ENCODE measurements at places on chromosomes 12 and 14.

DNA sequence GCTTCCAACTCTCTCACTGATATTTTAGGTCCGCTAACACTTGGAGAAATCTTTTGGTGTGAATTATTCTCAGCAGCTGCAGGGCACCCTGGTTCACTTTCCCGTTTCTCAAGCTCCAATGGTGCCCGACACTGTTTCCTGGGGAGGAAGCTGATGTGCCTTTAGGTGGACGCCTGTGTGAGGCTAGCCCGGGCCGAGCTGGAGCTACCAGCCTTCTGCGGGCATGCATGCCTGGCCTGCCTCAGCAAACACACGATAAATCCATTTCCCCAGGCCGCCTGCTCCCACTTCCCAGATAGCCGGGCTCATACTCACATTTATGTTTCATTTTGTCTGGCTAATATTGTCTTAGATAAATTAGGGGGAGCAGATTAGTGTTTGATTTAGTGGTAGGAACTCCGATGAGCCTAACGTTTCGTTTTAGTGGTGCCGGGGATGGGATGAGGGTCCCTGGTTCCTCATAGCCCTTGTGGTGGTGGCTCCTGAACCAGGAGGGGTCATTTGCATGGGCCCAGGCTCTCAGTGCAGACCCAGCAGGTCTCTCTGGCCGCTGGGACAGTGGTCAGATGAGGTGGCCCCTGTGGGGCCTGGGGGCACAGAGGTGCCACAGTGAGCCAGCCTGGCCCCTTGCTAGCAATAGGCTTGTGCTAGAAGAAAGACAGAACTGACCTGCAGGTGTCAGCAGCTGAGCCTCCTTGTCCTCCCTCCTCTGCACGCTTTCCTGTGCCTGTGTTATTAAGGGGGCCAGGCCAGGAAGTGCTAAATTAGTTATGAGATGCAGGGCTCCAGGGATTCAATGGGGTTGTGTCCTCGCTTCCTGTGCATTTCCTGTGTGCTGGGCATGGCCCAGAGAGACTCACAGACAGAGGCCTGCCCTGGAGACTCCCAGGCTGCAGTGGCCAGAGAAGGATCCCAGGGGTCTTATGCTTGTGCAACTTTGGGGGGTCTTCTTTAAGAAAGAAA lies 88.3 kb downstream of the KIF26A start:
- DNase-seq: no peak

DNA sequence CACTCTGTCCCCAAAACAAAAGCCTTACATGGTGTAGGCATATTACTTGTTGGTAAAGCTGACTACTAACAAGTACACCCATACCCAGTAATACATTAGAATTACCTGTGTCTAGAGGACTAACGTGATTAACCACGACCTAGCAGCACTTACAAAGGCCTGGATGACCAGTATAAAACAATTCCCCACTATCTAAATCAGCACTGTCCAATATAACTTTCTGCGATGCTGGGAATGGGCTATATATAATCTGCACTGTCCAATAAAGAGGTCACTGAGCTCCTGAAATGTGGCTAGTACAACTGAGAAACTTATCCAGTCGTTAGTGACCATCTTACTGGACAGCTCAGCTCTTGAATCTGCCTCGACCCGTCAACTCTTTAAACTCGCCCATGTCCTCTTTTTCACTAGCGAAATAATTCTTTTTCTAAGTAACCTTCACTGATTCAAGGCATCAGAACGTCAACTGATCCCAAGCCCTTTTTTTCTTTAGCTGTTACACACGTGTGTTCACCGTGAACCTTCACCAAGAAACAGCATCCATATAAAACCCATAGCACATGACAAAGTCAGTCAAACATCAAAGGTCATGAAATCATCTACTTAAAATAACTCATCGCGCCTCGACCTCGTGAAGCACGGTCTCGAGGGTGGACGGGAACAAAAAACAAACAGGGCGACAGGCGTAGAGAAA lies 905 bp upstream of the CIPC start:
- no peak for DNase-seq

DNA sequence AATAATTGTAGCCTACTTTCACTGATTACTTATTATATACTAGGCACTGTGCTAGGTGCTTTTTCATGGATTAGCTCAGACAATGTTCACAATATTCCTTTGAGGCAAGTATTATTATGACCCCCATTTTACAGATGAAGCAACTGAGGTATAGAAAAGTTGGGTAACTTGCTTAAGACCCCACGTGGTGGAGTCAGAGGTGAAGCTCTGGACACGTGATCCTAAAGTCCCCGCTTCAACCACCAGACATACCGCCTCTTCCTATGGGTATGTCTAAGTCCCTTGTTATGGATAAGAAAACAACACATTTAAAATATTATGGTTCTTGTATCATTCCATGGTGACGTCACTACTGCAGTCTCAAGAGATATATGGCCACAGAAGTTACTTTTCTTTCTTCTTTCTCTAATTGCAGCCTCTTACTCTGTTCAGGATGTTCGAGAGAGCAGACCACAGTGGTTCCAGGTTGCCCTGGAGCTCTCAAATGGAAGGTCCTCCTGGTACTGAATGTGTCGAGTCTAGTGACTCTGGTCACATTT lies 157.7 kb downstream of the HELB start:
- no peak for DNase-seq

DNA sequence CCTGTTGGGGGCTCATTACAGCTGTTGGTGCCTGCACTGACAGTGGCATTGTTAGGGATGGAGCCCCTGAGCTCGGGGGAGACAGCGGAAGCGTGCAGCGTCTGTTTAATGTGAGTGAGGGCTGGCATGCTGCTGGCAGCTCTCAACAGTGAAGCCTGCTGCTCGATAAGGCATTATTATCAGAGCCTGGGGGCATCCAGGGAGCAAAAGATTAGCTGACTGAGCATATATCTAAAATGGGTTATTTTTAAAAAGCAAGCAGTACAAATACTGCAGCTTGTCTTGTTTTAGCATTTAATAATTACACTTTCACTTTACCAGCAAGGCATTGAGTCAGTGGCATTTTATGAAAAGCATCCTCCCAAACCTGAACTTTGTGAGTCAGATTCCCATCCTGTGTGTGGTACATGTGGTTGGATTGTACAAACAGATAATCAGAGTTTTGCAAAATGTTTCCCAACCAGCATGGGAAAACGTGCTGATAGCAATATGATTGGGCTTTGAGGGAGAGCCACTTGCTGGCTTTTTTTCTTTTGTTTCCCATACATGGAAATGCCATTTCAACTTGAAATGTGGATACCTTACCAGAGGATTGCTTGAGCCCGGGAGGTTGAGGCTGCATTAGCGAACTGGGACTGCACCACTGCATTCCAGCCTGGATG lies 150.8 kb downstream of the PRKCH start:
- DNase-seq: no peak

DNA sequence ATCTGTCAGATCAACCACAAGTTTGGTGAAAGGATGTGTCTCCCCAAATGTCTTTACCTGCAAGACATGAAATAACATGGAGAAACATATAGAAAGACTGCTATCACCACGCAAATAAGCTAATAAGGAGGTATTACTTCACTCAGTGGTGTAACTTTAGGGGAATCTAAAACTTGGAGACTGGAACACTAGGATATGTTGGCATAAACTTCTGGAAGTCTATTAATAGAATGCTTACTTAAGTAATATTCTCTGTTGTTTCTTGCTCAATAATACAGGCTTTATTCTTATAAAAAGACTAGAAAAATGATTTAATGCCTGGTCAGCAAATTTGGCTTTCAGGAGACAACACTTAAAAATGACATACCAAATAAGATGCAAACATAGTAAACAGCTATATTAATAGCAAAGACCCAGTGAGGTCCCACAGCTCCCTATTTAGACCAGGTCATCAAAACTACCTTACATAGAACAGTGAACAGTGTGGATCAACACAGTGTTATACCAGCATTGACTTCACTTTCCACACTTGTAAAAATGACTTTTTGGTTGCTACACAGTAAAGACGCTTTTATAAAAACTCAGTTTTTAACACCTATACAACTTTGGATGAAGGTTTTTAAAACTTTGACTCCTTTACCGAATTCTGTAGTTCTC lies 18.9 kb upstream of the HAL start:
- DNase-seq: no peak

- DNase-seq: no peak
These were observed 157.1 kb upstream of the GARIN2 start for GRCh38 chr14:67031920-67032774.

- DNase-seq: no peak
These were observed 264.1 kb downstream of the DACT1 start for GRCh38 chr14:58901826-58902225.

DNA sequence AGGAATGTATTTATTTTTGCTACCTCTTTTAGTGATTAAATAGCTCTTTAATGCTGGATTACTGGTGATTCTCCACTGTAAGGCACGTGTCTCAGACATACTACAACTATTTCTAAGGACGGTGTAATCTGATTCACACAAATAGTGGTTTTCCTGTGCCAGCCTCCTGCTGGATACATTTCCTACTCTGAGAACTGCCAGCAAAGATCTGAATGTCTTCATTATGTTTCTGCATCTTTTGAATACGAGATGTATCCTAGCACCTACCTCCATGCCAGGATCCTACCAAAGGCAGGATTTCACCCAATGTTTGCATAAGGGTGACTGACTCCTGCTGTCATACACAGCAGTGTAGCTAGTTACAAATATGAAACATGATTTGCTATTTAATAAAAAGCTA lies 120.6 kb downstream of the PRICKLE1 start:
- DNase-seq: no peak

DNA sequence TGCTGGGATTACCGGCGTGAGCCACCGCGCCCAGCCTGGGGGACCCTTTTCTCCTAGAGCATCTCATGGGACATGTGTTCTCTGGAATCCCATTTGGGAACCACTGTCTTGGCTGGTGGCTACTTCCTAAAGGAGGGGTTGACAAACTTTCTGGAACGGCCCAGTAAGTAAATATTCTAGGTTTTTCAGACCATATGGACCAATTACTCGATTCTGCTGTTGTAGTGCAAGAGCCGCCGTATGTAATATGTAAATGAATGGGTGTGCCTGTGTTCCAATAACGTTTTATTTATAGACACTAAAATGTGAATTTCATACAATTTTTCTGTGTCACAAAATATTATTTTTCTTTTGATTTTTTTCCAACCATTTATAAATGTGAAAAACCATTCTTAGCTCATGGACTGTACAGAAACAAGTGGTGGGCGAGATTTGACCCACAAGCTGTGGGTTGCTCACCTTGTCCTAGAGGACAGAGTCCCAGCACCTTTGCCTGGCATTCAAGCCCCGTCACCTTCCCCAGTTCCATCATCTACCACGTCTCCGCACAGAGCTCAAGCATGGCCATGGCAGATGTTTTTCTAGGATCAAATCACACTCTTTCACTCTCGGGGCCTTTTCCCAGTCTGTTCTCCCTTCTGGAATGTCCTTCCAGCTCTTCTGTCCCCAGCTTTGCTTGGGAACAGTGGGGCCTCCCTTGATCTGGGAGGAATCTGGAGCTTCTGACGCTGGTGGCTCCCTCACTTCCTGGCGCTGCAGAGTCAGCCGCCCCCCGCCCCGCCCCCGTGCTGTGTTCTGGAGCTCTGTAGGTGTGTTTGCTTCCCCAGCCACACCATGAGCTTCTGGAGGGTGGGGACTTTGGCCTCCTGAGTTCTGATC lies 17.9 kb upstream of the RCOR1 start:
- DNase-seq: no peak

DNA sequence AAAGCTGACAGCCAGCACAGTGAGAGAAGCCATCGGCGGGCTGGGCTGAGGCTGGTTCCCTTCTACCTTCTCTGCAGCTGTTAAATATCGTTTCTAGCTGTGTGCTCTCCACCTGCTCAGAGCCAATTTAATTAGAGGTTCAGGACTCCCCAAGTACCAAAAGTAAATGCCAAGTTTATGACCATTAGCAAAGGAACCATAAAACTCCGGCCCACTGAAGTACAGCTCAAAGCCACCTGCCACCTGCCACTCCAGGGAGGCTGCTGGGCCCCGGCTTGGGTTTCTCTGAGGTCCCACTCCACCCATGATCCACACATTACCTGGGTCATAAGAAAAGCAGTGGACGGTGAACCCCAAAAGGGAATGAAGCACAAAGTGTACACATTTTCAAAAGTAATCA lies 272.8 kb downstream of the KSR2 start:
- DNase-seq: no peak

DNA sequence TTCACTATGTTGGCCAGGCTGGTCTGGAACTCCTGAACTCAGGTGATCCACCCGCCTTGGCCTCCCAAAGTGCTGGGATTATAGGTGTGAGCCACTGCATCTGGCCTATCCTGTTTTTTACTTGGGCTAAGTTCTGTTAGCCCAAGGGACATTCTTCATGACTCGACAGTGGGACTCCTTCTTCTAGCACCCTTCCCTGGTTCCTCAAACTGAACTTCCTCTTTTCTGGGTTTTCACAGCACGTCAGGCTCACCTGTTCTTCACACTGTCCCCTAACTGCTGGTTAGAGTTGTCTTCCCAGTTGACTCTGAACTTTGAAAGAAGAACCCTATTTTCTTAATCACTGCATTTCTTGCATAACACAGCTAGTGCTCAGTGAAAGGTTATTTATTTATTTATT lies 22.5 kb downstream of the CABP1 start:
- no peak for DNase-seq

- DNase-seq: no peak
These were observed 204.3 kb upstream of the FRMD6 start for GRCh38 chr14:51447411-51447810.

DNA sequence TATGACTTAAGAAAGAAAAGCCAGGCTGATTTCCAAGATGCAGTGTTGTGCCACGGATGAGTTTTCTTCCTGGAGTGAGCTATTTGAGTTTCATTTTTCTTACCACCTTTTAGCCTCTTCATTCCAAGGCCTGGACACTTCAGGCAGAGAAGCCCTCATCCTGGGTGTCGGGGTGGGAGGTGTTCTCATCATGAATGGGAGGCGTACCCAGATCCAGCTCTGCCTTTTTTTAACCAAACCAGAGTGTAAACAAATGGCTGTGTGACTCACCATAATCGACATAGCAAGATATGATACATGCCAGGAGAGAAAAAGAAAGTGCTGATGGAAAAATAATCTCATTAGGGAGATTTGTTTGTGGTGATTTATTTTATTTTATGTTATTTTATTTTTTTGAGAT lies 79.9 kb downstream of the ARF6 start:
- DNase-seq: no peak

GRCh38 chr12:122184517-122184916 lies 1.6 kb downstream of the LRRC43 start:
- no peak for DNase-seq

DNA sequence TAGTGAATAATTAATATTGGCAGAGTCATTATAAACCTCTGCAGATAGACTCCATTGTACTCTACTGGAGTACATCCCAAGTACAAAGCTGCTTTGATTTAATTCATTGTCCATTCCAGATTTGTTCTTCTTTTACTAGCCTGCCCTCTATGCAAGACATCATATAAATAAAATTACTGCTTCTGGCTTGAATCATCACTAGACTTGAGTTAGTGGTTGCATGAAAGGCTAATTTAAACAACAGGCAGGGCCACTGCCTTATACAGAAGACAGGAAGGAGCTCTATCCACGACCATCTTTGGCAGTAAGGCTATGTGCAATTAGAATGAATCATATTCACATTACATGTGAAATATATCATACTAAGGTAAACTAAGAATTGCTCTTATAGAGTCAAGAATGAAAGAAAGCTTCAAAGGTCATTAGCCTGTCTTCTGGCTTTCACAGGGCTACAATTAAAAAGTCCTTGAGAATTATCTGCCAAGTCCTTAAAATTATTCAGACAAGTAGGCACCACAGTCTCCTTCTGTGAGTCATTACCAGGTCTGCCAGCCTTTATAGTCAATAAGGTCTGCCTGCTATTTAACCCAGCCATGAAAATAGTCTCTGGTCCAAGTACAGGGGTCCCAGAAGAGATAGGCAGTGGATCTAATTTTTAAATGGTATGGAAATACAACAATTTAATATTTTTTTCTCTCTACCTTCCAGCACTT lies 631.8 kb downstream of the TMTC2 start:
- DNase-seq: no peak
